ENCODE measurements at places on chromosomes 4 and X.

DNA sequence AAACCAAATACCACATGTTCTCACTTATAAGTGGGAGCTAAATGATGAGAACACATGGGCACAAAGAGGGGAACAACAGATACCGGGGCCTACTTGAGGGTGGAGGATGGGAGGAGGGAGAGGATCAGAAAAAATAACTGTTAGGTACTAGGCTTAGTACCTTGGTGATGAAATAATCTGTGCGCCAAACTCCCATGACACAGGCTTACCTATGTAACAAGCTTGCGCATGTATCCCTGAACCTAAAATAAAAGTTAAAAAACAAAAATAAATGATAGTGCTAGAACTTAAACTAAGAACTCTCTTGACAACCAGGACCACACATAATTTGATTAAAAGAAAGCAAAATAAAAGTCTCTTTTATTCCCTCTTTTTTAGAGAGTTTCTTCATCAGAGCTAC is 150.6 kb downstream of the CHIC2 start:
- DNase-seq = no peak

DNA sequence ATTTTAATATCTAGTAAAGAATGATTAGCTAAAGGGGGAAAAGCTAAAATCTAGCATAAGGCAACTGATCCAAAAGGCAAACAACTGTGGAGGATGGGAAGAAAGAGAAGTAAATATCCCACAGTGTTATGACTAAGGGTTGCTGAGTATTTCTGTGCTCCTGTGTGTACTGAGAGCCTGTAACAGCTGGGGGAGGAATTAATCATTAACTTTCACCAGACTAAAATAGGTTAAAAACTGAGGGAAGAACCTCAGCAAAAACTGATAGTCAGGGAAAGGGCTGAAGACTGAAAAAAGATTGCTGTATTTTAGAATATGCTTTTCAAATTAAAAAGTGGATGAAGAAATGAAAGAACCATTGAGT is 365.9 kb downstream of the CXXC4 start:
- DNase-seq = no peak

GRCh38 chr4:184548316-184548647 is 73.9 kb upstream of the IRF2 start:
- no peak for DNase-seq

GRCh38 chrX:143664302-143664701 is 28.4 kb upstream of the SLITRK4 start:
- DNase-seq = no peak

GRCh38 chrX:74119016-74119910 is 184.7 kb upstream of the ZCCHC13 start:
- DNase-seq = no peak

GRCh38 chrX:2374086-2374485 is 126.7 kb downstream of the DHRSX start:
- no peak for DNase-seq

GRCh38 chr4:1819284-1819683 is 26.2 kb downstream of the FGFR3 start:
- DNase-seq = no peak

- DNase-seq = no peak
These were observed 15.5 kb downstream of the PAGE4 start for GRCh38 chrX:49844611-49845010.

GRCh38 chrX:23773601-23774175 is 9.3 kb upstream of the SAT1 start:
- no peak for DNase-seq

DNA sequence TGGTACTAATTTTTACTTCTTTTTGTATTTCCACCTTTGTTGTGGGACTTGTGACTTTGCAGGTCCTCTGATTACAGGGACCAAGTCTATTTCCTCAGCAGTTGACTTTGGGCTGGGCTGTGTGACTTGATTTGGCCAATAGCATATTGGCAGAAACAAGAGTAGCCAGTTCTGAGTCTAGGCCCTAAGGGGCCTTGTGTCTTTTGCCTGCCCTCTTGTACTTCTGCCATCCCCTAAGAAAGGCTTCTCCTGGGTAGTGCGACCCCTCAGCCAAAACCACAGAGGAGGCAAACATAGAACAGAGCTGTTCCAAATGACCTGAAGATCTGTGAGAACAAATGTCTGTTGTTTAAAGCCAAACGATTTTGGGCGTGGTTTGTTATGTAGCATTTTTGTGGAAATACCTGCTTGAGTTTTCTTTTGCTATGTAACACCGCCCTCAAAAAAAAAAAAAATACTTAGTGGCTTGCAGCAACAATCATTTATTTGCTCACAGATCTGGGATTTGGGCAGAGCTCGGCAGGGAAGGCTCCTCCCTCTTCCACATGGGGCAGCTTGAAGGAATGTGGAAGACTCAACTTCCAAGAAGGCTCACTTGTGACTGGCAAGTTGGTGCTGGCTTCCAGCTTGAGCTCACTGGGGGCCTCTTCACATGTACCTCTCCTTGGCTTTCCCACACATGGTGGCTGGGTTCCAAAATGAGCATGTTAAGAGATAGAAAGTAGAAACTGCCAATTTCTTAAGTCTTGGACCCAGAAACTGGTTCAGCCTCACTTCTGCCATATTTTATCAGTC is 423.0 kb upstream of the CNKSR2 start:
- no peak for DNase-seq

DNA sequence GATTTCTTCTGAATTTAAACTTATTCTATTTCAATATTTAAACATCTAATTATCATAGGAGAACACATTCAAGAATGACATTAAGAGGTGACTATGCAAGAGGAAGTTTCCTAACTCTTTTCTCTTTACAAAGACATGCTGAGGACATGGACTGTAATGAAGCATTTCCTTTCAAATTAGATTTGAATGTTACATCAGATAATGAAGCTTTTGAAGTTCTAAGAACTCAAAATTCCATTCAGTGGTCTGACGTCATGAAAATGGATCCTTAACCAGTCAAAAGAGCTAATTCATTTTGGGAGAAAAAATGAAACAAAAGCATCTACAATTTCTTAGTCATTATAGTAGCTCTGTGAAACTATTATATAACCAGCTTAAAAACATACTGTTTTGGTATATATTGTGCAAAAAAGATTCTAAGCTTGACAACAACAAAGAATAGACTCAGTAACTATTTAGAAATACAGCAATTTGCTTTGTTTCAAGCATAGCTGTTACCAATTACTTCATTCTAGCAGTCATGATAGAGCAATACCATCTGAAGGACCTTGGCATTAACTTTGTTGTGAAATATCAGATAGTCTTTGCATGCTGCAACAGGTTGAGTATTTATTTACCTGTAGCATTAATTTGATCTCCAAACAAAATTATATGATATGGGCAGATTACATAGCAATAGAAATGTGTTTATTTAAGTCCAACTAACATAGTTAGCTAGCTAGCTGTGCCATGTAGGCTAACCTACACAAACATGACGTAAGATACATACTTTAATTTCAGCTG is 13.7 kb upstream of the DTHD1 start:
- DNase-seq = no peak

DNA sequence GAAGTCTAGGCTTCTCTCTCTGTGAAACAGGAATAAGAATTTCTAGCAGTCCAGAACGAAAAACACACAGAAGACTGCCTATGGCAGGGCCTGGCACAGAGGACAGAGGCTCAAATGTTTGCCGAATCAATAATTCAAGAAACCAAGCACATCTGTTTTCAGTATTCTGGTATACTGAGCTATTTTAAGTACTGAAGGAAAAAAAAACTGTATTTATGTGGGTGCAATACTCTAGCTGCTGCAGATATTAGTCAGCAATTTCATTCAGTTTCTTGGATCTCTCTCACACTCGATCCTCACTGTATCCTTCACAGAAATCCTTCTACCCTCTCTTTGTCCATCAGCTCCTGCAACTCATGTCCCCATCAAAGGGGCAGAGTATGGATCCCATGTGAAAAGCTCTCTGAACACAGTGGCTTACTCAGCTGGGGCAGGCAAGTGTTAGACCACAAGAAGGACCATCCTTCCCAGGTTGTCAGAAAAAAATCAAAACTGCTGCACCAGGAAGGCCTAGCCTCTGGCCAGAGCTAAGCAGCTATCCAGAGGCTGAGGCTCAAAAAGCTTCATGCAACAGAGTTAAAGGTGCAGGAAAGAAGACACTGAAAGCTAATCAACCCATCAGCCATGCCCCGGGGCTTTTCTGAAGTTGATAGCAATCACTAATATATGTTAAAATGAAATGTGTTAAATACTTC is 9.1 kb upstream of the USO1 start:
- no peak for DNase-seq

GRCh38 chr4:153877898-153878297 is 89.0 kb upstream of the SFRP2 start:
- DNase-seq = no peak

- DNase-seq = no peak
These were observed 51.5 kb downstream of the STARD8 start for GRCh38 chrX:68698942-68699341.

DNA sequence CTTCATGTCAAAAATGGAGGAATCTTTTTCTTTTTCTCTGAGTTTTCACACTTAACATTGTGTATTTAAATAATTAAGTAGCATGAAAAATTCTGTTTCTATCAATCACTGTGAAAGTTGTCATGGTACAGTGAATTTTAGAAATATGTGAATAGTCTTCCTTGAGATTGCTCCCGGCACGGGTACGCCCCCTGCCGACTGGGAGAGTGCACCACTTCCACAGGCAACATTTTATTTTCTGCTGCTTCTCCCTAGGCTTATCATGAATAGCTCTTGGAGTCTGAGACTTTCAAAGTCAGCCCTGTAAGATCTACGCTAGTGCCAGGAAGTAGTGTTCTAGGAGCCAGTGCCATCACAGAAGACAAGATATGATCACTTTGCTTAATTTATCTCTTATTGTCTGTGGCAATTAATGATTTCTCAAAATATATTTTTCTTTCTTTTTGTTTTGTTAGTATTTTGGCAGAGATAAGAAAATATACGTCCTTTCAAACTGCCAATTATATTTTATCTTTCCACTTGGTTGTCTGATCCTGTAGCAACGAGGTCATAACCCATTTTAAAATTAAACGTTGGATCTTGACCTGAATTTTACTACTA is 763.8 kb upstream of the AADAT start:
- no peak for DNase-seq

DNA sequence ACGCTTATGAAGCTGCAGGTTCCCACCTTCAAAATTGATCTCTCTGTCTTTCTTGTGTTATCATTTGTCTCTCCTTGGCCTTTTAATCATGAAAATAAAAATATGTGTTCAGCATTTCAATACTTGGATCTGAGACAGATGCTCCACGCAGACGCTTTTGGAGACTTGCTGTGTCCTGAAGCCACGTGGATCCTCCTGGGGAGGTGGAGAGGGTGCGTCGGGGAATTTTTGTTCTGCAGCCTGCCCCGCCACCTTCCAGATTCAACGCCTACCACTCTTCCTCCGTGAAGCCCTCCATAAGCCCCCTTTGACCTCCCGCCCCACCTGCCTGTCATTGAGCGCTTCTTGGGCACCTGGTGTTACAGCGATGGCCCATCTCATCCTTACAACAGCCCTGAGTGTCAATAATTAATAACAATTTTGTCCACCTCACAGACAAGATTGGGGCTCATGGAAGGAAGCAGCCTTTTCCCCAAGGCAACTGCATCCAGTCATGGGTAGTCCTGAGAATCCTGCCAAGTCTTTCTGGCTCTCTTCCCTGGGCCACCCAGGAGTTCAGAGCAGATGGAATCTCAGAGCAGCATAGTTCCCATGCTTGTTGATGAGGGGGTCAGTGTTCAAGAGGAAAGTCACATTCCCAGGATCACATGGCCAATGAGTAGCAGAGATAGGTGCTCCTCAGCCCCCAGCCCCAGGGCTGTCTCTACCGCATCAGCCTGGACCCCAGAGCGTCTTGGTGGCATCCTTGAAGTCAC is 172.6 kb upstream of the PSAPL1 start:
- no peak for DNase-seq

DNA sequence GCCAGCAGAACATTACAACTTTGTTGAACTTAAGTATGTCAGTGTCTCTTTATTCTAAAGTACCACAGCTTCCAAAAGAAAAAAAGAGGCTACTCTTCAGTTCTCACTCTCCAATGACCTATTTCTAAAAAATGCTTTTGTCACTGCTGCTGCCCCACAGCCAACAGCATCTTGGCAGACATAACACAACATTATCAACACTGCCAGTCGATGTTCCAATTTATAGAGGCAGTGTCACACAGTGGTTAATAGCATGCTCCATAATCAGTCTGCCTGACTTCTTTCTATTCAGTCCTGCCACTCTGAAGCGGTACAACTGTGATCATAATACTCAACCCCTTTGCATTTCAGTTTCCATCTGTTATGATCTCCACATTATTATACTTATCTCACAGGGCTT is 69.2 kb downstream of the PLS3 start:
- no peak for DNase-seq

GRCh38 chrX:119573840-119574393 is 446 bp upstream of the UBE2A start:
- DNase-seq = no peak

GRCh38 chr4:100269446-100269845 is 79.2 kb upstream of the DDIT4L start:
- no peak for DNase-seq

DNA sequence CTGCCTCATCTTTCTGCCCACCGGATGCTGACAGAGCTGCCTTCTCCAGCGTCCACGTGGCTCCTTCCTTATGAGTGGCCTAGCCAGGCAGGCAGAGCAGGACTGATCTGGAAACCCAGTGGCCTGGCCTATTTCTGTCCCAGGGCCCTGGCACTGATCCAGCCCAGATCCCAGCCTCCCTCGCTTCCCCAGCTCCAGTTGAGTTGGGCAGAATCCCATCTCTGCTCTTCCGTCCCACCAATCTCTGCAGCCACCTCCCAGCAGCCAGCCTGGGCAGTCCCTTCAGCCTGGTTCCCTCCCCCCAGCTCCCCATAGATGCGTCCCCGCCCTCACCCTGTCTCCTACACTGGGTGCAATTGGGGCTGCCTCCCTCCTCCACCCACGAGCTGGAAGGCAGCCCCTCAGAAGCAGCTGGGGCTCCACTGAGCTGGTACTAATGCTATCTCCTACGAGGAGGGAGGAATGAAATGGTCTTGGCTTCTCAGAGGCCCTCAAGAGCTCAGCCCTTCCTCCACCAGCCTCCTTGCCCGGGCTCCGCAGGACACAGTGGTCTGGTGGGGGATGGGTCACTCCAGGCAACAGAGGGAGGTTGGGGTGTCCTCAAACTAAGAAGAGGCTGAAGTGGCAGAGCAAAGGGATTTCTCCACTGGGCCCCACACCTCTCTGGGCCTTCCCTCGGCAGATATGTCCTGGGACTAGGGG is 94.2 kb downstream of the PJA1 start:
- DNase-seq = no peak

- no peak for DNase-seq
These were observed 1224.3 kb upstream of the TENM3 start for GRCh38 chr4:181018913-181019312.

GRCh38 chr4:169263791-169264392 is 6.9 kb downstream of the SH3RF1 start:
- DNase-seq = no peak

DNA sequence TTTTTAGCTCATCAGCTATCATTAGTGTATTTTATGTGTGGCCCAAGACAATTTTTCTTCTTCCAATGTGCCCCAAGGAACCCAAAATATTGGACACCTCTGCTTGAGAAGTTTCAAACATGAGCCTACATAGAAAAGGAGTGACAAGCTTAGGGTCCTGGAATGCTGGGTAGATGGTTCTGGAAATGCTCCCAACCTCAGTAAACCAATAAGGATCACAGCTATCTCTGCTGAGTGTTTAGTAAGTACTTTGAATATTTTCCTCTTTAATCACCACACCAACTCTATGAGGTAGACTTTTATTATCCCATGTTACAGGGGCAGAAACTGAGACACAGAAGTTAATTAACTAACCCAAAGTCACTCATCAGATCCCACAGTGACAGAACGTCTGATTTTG is 164.9 kb upstream of the KLF3 start:
- DNase-seq = no peak

All from vagina (tissue), 2 donors.